ENCODE measurements at places on chromosomes 7 and 10.

GRCh38 chr7:159211540-159212182 lies 67.0 kb upstream of the VIPR2 start:
- DNase-seq, result no peak

GRCh38 chr10:102188298-102188940 lies 36.2 kb downstream of the NOLC1 start:
- no peak for DNase-seq

GRCh38 chr7:138542183-138542582 lies 82.1 kb downstream of the TRIM24 start:
- no peak for DNase-seq

GRCh38 chr10:98141484-98142073 lies 7.1 kb downstream of the R3HCC1L start:
- DNase-seq, result no peak

GRCh38 chr7:108002726-108003598 lies at the start of gene LAMB1:
LAMB1 (minus strand) TSS chr7:108003161; CDS start chr7:108002885, 276 bp downstream.
- DNase-seq, result no peak

GRCh38 chr10:83153714-83154113 lies 985.6 kb upstream of the GHITM start:
- DNase-seq, result no peak

DNA sequence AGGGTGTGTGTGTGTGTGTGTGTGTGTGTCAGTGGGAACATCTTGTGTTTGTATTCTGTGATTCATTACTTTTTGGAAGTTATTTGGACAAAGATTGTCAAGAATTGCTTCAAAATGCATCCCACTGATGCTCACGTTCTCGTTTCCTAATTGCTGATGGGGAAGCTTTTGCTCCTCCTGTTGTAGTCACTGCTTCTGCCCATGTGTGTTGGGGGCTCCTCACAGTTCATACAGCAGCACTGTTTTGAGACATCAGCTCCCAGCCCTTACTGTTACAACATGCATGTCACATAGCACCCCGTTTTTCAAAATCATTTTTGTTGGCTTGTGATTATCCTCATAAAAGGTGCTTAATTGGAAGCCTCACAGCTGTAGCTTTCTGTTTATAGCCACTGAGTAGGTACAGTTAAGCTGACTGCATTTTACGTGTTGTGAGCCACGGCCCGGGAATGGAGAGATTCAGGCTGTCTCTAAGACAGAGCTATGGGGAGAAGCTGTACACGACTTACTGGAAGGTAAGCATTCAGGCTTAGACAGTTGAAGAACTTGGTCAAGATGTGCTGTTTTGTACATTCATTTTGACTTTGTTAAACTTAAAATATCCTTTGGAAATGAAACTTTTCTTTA lies 87.4 kb downstream of the BICC1 start:
- no peak for DNase-seq

Data from AG09319 (cell line).